C1 segment of cervical spinal cord (tissue), 14 donors: ENCODE measurements at places on chromosomes 13 and 19.

DNA sequence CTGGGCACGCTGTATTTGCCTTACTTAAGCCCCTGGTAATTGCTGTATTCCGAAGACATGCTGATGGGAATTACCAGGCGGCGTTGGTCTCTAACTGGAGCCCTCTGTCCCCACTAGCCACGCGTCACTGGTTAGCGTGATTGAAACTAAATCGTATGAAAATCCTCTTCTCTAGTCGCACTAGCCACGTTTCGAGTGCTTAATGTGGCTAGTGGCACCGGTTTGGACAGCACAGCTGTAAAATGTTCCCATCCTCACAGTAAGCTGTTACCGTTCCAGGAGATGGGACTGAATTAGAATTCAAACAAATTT is 676 bp downstream of the BRCA2 start:
- peak; percentile 35 for DNase-seq

GRCh38 chr13:25291691-25292090 is 4.4 kb upstream of the MTMR6 start:
- DNase-seq, result no peak

GRCh38 chr19:36152352-36153091 is at the start of gene COX7A1:
TSS of gene COX7A1 (minus strand) at chr19:36152447. CDS start at chr19:36152407, 40 bp downstream.
- DNase-seq, result no peak

GRCh38 chr13:74891610-74892009 is 590.4 kb downstream of the TBC1D4 start:
- DNase-seq, result no peak

- DNase-seq, result no peak
Measured at GRCh38 chr19:6713773-6714692, 6.4 kb downstream of the C3 start.

- DNase-seq, result no peak
Measured at GRCh38 chr19:5093948-5094718, 125.2 kb downstream of the KDM4B start.

DNA sequence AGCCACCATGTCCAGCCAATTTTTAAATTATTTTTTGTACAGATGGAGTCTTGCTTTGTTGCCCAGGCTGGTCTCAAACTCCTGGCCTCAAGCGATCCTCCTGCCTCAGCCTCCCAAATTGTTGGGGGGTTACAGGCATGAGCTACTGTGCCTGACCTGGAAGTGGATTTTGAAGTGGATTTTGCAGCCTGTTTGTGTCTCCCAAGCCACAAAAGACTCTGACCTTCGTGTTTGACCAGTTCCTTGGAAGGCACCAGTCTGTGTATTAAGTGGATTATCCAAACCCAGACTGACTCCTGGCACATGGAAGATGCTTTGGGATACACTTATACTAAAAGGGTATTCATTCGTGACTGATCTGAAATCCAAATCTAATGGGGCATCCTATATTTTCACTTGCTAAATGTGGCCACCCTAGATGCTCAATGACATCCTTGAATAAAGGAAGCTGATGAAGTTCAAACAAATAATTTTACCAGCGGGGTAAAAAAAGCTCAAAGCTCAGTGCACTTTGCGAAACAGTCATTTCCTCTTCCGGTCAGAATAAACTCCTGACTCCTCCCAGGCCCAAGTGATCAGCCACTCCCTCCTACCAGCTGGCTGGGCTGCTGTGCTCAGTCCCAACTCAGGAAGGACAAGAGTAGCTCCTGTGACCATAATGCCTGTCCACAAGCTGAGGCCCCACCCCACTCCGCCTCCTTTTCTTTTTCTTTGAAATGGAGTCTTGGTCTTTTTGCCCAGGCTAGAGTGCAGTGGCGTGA is 32.6 kb upstream of the GATAD2A start:
- no peak for DNase-seq
